Breast epithelium (tissue), 4 donors: ENCODE measurements at places on chromosomes 6 and 20. TPM values are rescaled to one million over a fixed set of nuclear protein-coding genes. Genes with fewer than 3 reads are reported as not detected.
A peak's percentile ranks its signal among the peaks of the same experiment; 100 is the strongest.

The SMLR1 gene
- total RNA-seq = not detected

GRCh38 chr6:18034798-18035202, 47.4 kb upstream of the KIF13A start:
- no peak for DNase-seq

The SLC24A3 gene
- total RNA-seq = 4.9 TPM

The KIAA0408 gene
- 42.7 TPM for total RNA-seq

- no peak for DNase-seq
These were observed 272.0 kb downstream of the PACRG start for GRCh38 chr6:162999575-163000285.

The PDE7B gene
- 5.1 TPM for total RNA-seq

DNA sequence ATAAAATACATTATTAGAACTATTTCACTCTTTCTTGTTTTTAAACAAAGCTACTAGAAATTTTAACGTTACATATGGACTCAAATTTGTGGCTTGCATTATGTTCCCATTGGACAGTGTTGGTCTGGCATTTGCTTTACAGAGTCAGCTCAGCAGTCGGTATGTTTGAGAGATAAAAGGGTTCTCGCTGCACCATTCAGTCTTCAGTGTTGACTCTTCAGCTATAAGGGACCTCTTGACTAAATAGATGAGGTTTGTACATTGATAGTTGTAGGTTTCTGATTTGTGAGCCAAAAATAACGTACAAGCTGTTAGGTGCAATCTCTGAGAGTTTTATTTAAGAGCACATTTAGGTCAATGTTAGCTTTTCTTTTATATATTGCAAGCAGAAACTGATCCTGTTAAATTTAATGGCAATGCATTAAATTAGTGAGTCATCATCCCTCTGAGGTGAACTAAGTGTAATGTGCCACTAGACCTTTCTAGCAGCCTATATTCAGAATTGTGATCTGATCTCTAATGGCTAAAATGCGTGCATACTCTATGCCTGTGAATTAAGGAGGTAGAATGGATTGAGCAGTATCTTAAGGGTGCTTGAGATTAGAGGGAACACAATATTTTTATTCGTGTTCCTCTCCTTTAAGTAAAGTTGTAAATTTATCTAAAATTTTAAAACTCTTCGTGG, 485.6 kb upstream of the SYNCRIP start:
- DNase-seq = no peak

DNA sequence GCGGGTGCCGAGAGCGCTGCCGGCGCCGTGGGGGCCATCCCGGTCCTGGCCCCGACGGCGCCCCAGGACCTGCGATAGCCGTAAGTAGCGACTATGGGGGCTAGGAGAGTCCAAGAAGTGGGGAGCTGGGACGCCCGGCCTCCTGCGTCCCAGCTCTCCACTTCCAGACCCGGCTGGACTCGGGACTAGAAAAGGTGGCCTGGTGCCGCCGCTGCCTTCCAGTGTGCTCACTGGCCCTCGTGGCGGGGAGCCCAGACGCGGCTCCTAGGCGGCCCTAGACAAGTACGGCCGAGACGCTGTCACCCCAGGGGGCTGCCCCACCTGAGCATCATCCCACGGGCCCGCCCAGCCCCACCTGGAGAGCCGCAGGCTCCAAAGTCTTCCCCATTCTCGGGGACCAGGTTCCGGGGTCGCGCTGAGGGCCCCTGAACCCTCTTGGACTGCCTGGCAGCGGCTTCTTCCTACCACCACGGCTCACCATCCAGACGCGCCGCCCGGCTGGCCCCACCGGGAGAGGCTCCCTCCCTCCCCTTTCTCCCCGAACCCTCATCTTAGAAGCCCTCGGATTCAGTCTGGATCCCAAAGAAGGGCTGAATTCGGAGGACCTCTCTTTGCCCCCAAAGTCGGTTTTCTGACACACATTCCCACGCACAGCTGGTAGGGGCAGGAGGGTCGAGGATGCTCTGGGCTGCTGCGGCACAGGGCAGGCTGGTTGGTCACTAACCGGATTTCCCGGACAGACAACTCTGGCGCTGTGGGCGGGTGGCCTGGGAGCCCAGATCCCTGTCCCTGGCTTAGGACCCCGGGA, 870 bp upstream of the MDFI start:
- DNase-seq = peak; percentile 30

The SEL1L2 gene
- not detected for total RNA-seq

- no peak for DNase-seq
These were observed 6.6 kb downstream of the ALDH5A1 start for GRCh38 chr6:24501374-24501773.

GRCh38 chr6:15623276-15624116, 39.3 kb downstream of the DTNBP1 start:
- DNase-seq = no peak

- DNase-seq = no peak
These were observed 272.9 kb upstream of the SUPT3H start for GRCh38 chr6:45650524-45651135.

The HSPA1L gene
- total RNA-seq = 1.3 TPM

DNA sequence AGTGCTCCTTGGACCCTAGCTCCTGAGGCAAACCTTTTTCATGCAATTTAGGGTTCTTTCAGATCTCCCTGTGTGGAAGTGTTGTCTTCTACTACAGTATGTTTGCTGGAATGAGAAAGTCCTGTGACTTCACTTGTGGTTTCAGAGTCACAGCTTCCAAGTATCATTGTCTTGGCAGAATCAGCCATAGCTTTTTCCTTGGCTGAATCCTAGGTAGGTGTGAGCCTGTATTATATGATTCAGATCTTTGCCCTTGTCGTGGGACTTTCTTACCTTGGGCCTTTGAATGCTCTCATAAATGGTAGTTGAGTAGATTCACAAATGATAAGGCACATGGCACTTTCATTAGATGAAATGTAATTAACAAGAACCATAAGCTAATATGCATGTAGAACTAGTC, 16.5 kb downstream of the CARMIL1 start:
- DNase-seq = no peak

DNA sequence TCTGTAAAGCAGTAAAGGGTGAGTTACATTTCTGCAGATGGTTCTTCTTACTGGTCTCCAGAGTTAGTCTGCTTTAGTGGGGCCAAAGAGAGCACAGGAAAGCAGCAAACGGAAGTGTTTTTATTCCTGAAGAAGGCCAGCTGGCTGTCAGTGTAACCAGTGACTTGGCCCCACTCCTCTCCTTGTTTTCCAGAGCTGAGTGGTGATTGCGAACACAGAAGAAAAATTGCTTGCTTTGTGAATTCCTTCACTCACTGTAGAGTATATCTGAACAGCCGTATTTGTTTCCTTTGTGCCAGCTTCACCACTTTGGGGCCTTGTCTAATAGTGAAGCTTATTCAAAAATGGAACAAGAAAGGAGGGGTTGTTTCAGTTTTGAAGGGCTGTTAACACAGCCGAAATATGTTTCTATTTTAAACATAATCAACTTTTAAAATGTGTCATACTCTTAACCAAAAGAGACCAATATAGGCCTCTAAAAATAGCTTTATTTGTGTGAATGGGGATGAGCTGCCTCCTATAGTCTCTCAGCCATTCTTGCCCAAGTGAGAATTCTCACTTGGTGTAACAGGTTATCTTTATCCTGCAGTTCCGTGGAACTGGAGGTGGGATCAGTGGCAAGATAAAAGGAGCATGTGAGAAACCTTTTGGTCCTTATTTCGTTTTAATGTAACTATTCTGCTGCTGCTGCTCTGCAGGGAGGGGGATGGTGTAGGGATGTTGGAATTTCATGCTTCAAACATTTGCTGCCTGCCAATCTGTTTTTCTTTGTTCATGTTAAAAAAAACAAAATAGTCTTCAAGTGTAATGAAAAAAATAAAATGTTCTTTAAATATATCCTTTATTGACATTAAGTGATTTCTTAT, 37.8 kb downstream of the ZC2HC1B start:
- DNase-seq = no peak

DNA sequence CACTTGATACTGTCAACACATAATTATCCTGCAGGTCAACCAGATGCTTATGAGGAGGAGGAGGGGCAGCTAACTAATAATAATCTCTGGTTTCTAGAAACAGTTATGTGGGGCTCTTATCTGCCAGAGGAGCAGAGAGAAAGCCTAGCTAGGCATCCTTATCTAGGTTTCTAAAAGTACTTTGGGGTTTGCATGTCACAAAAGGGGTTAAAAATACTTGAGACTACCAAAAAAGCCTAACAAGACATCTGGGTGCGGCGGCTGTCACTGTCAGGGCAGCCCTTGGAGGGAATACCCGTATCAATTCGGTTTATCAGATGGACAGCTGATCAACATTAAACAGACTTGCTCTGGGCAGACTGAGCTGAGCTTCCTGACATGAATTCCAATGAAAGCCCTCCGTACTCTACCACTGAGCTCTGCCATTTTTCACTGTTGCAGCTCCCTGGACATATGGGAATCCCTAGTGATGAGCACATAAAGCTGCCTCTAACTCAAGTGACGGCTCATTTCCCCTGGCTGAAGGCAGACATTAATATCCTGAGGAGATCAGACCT, 166.6 kb downstream of the PDSS2 start:
- no peak for DNase-seq

DNA sequence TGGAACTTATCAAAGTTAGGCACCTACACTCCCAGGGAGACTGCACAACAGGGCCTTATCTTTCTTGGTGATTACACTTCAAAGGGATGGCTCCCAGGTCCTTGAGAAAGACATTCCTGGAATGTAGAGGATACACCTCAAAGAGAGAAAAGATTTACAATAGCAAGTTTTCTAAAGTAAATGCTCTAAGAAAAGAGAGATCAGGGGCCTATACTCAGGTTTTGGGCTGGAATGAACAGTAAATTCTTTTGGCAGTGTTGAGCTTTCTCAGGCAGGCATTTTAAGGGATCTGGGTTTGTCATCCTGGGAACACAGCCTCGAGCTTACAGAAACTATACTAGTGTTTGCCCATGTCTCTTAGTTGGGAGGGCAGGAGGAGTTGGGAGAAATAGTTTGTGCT, 31.7 kb upstream of the ME1 start:
- no peak for DNase-seq

DNA sequence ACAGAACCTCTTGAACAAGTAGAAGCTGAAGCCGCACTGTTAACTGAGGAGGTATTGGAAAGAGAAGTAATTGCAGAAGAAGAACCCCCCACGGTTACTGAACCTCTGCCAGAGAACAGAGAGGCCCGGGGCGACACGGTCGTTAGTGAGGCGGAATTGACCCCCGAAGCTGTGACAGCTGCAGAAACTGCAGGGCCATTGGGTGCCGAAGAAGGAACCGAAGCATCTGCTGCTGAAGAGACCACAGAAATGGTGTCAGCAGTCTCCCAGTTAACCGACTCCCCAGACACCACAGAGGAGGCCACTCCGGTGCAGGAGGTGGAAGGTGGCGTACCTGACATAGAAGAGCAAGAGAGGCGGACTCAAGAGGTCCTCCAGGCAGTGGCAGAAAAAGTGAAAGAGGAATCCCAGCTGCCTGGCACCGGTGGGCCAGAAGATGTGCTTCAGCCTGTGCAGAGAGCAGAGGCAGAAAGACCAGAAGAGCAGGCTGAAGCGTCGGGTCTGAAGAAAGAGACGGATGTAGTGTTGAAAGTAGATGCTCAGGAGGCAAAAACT, 40.1 kb downstream of the ZBTB2 start:
- no peak for DNase-seq

DNA sequence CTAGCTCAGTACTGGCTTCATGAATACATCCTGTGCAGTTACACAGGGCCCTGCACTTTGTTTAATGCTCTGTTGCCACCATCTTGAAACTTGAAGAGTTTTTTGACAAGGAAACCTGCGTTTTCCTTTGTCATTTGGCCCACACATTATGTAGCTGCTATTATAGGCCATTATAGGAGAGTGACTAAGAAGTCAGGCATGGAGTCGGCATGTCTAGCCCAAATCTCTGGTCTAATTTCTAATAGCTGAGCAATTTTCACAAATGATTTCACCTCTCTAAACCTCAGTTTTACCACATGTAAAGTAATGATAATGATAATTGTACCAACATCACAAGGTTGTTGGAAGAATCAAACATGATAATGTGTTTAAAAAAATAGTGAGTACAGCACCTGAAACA, 67.1 kb upstream of the MYLIP start:
- DNase-seq = no peak

GRCh38 chr6:14729129-14729871, 516.6 kb upstream of the JARID2 start:
- no peak for DNase-seq

- DNase-seq = no peak
These were observed at the start of gene SGK1 for GRCh38 chr6:134317471-134318131. SGK1 (minus strand) TSS chr6:134318112; CDS start chr6:134317460, 652 bp downstream.

The HLA-DQA1 gene
- total RNA-seq = 19.2 TPM

The PIGU gene
- total RNA-seq = 16.1 TPM

- no peak for DNase-seq
These were observed 12.9 kb downstream of the SLC13A3 start for GRCh38 chr20:46638134-46638897.

The FAXC gene
- total RNA-seq = 14.2 TPM

DNA sequence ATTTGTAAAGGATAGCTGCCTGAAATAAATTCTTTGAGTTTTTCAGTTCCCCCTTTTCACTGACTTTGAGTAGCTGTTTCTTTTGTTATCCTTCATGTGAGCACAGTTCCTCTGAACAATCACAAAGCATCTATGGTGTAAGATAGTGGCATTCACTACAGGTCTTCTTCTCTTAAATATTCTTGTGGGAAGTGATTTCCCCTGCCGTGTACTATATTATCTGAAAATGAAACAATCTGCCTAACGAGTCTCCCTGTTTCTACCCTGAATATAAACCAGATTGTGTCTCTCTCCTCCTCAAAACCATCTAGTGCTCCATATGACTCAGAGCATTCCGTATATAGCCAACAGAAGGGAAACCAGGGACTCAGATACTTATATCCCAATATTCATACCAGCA, 380.1 kb upstream of the SOX4 start:
- no peak for DNase-seq

DNA sequence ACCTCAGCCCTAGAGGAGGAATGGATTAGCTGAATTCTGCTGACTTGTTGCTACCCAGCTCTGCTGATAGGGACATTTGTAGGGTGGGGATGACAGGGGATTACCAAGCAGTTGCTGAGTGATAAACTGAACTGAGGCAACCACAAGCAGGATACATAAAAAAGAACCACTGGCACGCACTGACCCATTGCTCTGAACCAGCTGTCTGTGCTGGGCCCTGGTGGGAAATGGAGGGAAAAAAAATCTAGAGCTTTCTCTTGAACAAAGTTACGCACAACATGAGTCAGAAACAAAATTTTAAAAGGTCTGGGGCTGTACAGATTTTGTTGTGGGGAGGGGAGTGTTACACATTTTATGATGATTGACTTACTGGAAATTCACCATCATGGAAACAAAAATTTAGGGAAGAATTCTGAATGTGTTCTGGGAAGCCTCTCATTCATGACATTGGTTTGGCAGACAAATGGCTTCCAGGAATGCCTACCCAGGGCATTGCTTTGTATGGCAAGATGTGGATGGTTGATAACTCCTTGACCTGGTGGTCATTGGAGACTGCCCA, 37.7 kb downstream of the FOXO3 start:
- no peak for DNase-seq

The PNRC1 gene
- total RNA-seq = 290 TPM

- no peak for DNase-seq
These were observed 2.8 kb downstream of the C20orf203 start for GRCh38 chr20:32670773-32671455.

The ADIG gene
- not detected for total RNA-seq

GRCh38 chr6:109478841-109479624, 4.0 kb downstream of the ZBTB24 start:
- no peak for DNase-seq
